ENCODE measurements at places on chromosomes 7 and 10. TPM values are rescaled to one million over a fixed set of nuclear protein-coding genes. Genes with fewer than 3 reads are reported as not detected.

Gene FAM221A
- total RNA-seq = 21.5 TPM

DNA sequence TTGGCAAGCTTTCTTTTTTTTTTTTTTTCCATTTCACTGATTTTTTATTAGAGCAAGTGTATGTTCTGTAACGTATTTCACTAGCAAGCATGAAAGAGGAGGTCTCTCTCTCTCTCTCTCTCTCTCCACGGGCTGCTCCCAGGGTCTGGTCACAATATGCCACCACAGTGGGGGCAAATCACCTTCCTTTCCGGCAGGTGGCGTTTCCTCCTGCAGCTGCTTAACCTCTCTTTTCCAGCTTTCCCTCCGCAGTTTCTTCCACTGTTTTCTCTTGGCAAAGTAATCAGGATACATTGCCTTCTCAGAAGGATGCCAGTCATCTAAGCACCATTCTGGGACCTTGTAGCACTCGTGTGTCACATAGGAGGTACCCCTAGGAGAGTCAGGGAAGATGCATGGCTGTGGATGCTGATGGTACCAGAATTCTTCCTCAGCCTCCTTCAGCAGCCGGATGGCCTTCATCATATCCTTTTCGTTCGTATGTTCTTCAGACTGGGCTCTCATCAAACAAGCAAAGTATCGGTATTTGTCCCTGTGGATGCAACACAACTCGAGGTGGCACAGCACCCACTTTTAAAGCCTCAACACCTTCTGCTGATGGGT is 197.3 kb upstream of the PODXL start:
- peak; percentile 66 for DNase-seq
- no peak overlapping the region for H3K4me3 ChIP-seq
- H3K36me3 ChIP-seq = no peaks in the 10 kb centered on the region
- no peak overlapping the region for H3K27ac ChIP-seq
- H3K4me1 ChIP-seq = no peaks in the 10 kb centered on the region

Gene NPTX2
- total RNA-seq = 14.0 TPM

DNA sequence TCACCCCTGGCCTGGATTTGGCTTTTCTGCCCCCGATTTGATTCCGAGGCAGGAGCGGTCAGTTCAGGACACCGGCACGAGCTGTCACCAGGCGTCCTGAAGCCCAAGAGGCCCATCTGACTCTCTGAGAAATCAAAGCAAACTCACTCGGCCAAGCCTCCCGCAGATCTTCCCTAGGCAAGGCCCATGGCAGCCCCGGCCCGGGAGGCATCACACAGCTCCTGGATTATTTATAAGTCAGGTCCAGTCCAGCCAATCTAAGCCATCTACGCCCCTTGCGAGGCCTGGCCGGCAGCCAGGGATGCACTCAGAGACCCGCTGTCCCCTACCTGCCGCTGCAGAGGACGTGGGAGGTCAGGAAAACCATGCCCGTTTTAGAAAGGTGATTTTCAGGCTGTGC is 87.3 kb upstream of the DIP2C start:
- H3K27me3 ChIP-seq = no peaks in the 10 kb centered on the region
- no peak overlapping the region for H3K27ac ChIP-seq
- no peak overlapping the region for H3K4me3 ChIP-seq
- no peaks in the 10 kb centered on the region for H3K36me3 ChIP-seq

GRCh38 chr7:79531905-79532664 is 78.6 kb upstream of the MAGI2 start:
- no peak for DNase-seq
- H3K27ac ChIP-seq = no peak overlapping the region
- H3K4me3 ChIP-seq = no peak overlapping the region
- no peaks in the 10 kb centered on the region for H3K27me3 ChIP-seq
- no peaks in the 10 kb centered on the region for H3K36me3 ChIP-seq

- no peaks in the 10 kb centered on the region for H3K4me1 ChIP-seq
- no peak for DNase-seq
- H3K36me3 ChIP-seq = peaks cover 81% of the 10 kb centered on the region
- no peak overlapping the region for H3K4me3 ChIP-seq
Observed at GRCh38 chr10:74107391-74107790, 43.2 kb downstream of the AP3M1 start.

DNA sequence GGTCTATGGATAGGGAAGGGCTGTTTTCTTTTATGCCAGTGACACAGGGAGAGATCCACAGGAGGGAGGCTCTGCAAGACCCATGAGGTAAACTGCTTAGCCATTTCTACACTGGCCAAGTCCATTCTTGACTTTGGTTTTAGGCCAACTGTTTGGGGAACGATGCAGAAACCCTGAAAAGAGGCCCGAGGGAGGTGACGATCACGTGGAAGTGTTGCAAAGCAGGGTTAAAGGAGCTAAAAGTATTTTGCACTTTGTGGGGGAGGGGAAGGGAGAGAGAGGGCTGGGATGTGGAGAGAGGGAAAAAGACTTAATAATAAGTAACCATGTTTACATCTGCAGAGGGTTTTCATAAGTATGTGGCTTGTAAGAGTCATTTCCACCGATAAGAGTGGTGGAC is 239.7 kb downstream of the EMX2 start:
- H3K36me3 ChIP-seq = no peaks in the 10 kb centered on the region
- no peak overlapping the region for H3K27ac ChIP-seq
- H3K27me3 ChIP-seq = no peaks in the 10 kb centered on the region
- H3K4me1 ChIP-seq = no peaks in the 10 kb centered on the region

- H3K27ac ChIP-seq = no peak overlapping the region
- H3K27me3 ChIP-seq = no peaks in the 10 kb centered on the region
- no peaks in the 10 kb centered on the region for H3K4me1 ChIP-seq
- DNase-seq = no peak
Observed at GRCh38 chr10:11116817-11117216, 99.1 kb downstream of the CELF2 start.

DNA sequence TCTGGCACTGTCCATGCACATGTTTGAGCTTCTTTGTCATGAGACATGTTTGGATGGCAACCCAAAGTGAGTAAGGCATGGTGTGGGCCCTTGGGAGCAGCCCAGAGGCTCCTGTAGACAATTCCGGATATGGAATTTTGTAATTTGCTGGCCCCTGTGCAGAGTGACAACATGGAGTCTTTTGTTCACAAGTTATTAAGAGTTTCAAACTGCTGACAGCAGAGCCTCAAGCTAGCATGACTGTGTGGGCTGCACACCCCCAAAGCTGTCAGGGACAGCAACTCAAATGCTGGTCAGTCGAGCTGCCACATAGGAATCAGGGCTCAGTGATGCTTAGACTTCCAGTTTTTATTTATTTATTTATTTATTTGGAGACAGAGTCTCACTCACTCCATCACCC is 7.0 kb upstream of the MYL7 start:
- no peaks in the 10 kb centered on the region for H3K36me3 ChIP-seq
- no peak overlapping the region for H3K4me3 ChIP-seq
- peaks cover 13% of the 10 kb centered on the region for H3K27me3 ChIP-seq

Gene ACHE
- 4.8 TPM for total RNA-seq

Gene MNX1
- total RNA-seq = 0.39 TPM

- DNase-seq = no peak
- H3K4me1 ChIP-seq = no peaks in the 10 kb centered on the region
- no peak overlapping the region for H3K27ac ChIP-seq
- no peaks in the 10 kb centered on the region for H3K36me3 ChIP-seq
- H3K27me3 ChIP-seq = no peaks in the 10 kb centered on the region
- no peak overlapping the region for H3K4me3 ChIP-seq
Observed at GRCh38 chr10:89392974-89393373, 551 bp downstream of the IFIT1 start.

Gene PNLIPRP2
- total RNA-seq = not detected

DNA sequence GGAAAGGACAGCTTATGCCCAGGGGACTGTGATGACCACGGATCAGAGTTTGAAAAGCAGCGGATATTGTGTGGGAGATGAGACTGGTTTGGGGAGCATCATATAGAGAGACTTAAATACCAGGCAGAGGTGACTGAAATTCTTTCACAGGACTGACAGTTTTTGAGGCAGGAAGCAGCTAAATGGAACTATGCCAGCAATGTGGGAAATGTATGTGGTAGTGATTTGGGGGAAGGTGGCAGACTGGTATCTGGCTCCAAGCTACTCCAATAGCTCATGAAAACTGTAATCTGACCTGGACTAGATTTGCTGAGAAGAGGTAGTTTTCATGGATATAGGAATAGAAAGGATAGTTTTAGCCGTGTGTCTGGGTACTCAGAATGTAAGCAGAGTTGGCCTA is 592.6 kb downstream of the REEP3 start:
- H3K27me3 ChIP-seq = no peaks in the 10 kb centered on the region
- H3K36me3 ChIP-seq = no peaks in the 10 kb centered on the region
- H3K4me1 ChIP-seq = no peaks in the 10 kb centered on the region
- DNase-seq = no peak
- H3K4me3 ChIP-seq = no peak overlapping the region
- H3K27ac ChIP-seq = no peak overlapping the region

Gene OR6B1
- not detected for total RNA-seq

Gene PNLIP
- not detected for total RNA-seq

Gene SPDYE9
- not detected for total RNA-seq

GRCh38 chr7:124751027-124751426 is 14.6 kb downstream of the GPR37 start:
- H3K27ac ChIP-seq = no peak overlapping the region
- H3K36me3 ChIP-seq = no peaks in the 10 kb centered on the region

- no peak for DNase-seq
- H3K27ac ChIP-seq = no peak overlapping the region
- no peak overlapping the region for H3K4me3 ChIP-seq
- no peaks in the 10 kb centered on the region for H3K27me3 ChIP-seq
- H3K4me1 ChIP-seq = no peaks in the 10 kb centered on the region
Observed at GRCh38 chr10:114577133-114577532, 80.9 kb downstream of the ABLIM1 start.

GRCh38 chr7:120486164-120486563 is 213.2 kb downstream of the KCND2 start:
- H3K4me1 ChIP-seq = no peaks in the 10 kb centered on the region
- no peak overlapping the region for H3K27ac ChIP-seq

DNA sequence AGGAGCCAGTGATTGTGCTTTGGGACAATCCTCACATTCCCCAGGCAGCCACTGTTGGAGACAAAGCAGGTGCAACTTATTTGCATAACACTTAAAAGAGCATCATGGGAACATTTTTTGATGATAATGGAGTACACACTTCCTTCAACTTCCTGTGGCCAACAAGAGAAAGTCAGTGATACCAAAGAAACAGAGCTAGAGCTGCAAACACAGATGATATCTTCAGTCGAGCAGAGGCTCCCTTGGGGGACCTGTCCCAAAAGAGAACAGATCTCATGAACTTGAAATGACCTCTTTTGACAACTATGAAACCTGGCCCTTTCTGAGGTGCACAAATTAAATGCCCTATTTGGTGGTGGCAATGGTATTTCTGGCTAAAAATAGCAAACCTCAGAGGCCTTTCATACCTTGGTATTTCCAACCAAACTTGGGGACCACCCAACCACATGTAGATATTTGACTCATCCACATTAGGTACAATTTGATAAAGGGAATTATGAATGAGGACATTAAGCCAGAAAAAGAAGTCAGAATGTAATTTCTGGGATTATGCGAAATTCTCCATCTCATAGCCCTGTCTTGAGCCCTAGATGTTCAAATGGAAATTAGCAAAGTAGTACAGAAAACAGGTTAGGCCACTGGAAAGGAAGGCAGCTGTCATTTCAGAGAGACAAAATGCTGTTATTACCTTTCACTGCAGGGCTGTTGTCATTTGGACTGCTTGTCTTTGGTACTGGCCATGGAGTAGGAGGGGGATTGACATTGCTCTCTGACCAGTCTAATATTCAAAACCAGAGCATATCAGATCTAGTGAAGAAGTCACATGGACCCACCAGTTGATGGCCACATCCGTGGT is 146.2 kb downstream of the ICA1 start:
- no peaks in the 10 kb centered on the region for H3K27me3 ChIP-seq
- H3K4me3 ChIP-seq = no peak overlapping the region
- no peak for DNase-seq
- H3K27ac ChIP-seq = no peak overlapping the region
- no peaks in the 10 kb centered on the region for H3K36me3 ChIP-seq

DNA sequence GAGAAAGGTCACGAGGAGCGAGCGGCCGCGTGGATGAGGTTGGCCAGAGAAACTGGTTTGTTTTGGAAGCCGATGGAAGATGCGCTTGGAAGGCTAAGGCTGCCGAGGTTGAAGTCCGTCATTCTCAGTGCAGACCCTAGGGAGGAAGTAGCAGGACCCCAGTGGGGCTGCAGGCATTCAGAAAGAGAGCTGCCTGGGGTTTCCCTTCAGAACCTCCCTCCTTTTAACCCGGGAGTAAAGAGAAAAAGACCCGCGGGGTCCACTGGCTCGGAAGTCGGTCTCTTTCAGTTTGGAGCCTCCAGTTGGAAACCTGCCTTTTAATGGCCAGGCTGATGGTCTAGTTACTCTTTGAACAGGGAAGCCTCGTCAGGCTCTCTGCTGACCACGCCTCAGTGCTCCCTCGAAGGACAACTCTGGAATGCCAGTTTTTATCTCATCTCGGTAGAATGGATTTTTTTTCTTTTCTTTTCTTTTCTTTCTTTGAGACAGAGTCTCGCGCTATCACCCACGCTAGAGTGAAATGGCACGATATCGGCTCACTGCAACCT is 188.6 kb downstream of the CUX1 start:
- H3K36me3 ChIP-seq = no peaks in the 10 kb centered on the region
- no peak overlapping the region for H3K4me3 ChIP-seq
- no peak overlapping the region for H3K27ac ChIP-seq

Gene ZPBP
- total RNA-seq = not detected

DNA sequence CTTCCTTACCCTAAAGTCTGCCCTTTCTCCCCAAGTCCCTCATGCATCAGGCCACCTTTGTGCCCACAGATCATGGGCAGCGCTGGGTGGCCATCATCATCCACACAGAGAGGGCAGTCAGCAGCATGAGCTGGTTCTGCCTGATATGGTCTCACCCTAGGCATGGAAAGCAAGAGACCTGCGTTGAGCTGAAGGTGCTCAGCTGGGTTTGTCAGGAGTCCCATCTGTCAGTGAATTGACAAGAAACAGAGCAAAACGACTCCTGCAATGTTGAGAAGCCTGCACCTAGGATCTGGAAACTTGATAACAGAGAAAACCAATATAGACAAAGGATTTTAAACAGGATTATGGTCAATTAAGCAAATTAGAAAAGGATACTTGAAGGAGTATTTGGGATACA is 242.7 kb upstream of the PRSS1 start:
- H3K4me3 ChIP-seq = no peak overlapping the region
- H3K4me1 ChIP-seq = no peaks in the 10 kb centered on the region
- no peaks in the 10 kb centered on the region for H3K27me3 ChIP-seq
- H3K27ac ChIP-seq = no peak overlapping the region

DNA sequence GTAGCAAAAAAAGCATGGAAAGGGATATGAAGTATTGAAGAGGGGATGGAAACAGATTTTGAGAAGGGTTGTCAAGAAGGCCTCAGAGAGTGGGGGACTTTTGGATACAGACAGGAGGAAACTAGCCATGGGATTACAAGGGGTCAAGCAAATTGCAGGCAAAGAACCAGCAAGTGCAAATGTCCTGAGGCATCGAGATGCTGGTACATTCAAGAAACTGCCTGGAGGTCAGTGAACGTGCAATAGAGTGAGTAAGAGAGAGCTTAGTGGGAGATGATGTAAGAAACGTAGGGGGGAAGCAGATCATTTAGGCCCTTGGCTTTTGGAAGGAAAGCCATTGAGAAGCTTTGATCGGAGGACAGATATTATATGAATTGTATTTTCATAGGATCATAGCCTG is 227.4 kb upstream of the AGK start:
- H3K4me1 ChIP-seq = no peaks in the 10 kb centered on the region
- peaks cover 4% of the 10 kb centered on the region for H3K36me3 ChIP-seq
- no peak overlapping the region for H3K27ac ChIP-seq
- no peak overlapping the region for H3K4me3 ChIP-seq

Gene CCDC172
- 3.6 TPM for total RNA-seq

- H3K27ac ChIP-seq = no peak overlapping the region
- H3K4me1 ChIP-seq = no peaks in the 10 kb centered on the region
- H3K4me3 ChIP-seq = no peak overlapping the region
Observed at GRCh38 chr7:93161181-93161762, 13.1 kb upstream of the SAMD9L start.
